ENCODE measurements at places on chromosomes 1 and 21.

DNA sequence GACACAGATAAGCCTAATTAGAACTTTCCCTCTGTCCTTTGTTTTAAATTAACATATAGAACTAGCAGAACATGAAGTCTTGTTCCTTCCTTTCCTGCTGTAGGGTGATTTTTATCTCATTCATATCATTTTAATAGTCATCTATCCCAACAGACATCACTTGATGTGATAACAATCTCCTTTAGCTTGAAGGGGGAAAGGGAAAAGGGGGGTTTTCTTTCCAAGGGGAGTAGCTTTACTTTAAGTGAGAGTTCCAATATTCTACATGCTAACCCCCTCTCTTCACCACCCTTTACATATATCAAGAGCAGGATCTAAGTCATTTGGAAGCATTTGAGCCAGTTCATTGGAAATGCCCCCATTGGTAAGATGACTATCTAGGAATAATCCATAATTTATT lies 241.9 kb downstream of the HHIPL2 start:
- DNase-seq: no peak

- DNase-seq: no peak
These were observed 468.5 kb downstream of the PCP4 start for GRCh38 chr21:40335704-40336103.

- DNase-seq: no peak
These were observed 3.6 kb downstream of the KIAA0040 start for GRCh38 chr1:175188936-175189335.

DNA sequence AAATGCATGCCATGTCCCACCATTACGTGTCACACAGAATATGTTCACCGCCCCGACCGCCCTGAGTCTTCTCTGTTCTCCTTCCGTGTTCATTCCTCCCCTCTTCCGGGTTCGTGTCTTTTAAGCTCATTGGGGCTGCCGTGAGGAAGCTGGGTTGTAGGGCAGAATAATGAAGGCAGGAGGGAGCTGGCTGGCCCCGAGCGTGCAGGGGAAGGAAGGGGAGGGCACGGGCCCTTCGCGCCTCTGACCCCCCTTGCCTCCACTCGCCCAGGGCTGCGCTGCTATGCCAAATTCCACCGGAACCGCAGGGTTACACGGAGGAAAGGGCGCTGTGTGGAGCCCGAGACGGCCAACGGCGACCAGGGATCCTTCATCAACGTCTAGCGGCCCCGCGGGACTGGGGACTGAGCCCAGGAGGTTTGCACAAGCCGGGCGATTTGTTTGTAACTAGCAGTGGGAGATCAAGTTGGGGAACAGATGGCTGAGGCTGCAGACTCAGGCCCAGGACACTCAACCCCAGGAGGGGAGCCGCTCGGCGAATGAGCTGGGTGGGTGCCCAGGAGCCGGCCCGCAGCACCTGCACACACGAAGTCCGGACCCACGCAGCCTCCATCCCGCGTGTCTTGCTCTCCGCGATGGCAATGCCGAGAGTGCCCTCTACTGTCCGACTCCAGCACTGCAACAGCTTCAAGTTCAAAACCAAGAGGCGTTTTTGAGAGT lies 16.5 kb upstream of the AGTRAP start:
- DNase-seq: no peak

DNA sequence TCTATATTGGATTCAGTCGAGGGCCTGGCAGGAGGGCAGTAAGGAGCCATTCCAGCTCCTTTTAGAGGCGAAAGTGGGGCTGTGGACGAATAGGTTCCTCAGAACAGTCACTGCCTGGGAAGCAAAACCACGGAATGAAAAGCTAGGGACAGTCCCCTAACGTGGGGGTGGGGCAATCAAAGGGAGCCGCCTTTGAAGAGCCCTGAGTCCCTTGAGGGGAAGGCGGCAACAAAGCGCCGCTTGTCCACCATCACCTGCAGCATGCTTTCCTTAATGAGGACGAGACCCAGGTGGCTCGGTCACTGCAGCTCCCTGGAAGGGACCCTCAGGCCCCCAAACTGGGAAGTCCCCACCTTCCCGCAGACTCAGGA lies 184.7 kb downstream of the ETS2 start:
- no peak for DNase-seq

- no peak for DNase-seq
These were observed 6.1 kb upstream of the MASP2 start for GRCh38 chr1:11052839-11053757.

GRCh38 chr1:21952786-21953520 lies 15.8 kb upstream of the HSPG2 start:
- DNase-seq: no peak

- no peak for DNase-seq
These were observed 9.0 kb downstream of the PRDX1 start for GRCh38 chr1:45512641-45513054.

DNA sequence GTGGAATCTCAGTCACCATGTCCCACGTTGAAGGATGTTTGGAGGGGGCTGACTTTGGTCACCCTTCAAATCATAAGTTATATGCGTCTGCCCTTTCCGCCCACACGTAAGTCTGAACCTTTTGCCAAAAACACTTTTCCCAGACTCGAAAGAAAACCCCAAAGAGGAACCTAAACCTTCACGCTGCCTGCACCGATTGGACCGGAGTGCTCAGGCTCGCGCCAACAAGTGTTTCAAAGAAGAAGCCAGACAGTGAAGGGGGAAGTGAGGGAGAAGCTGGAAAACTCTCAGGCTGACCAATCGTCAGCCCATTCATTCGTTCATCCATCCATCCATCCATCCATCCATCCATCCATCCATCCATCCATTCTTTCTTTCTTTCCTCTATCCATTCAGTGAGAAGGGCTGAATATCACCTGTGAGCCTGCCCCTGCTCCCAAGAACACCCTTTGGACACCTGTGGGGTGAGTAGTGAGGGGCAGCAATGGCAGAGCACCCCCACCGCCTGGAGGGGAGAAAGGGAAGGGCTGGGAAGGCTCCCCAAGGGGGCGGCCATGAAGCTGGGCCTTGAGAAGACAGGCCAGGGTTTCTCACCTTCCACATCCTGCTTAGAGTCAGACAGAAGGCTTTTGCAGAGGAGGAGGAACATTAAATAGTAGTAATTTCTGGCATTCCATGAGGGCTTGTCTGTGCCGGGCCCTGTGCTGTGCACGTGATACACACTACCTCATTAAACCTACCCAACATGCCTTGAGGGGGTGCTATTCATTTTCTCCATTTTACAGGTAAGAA lies 27.1 kb upstream of the RUNX3 start:
- no peak for DNase-seq

DNA sequence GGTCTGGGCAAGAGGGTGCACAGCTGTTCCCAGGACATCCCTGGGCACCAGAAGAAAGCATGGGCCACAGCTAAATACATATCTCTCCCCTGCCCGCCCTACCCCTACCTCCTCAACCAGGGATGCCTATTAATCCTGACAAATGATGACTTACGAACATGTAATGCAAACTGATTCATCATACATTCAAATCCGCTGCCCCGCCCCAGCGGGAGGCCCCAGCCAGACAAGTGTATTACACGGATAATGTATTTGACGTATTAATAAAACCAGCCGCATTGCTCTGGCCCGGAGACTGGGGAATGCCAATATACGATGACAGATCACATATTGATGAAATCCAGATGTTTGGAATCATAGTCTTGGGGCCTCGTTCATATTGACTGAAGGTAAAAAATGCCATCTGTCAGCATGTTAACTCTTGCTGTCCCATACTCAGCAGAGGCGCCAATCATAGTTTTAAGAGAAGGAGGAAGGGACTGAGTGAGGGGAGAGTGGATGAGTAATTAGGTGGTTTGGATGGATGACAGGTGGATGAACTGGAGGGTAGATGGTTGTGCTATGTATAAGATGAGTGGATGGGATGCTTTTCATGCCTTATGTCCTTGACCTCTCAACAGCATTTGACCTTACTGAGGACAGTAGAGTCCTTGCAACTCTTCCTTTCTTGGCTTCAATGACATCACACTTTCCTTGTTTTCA lies 68.2 kb downstream of the TMEM53 start:
- no peak for DNase-seq

DNA sequence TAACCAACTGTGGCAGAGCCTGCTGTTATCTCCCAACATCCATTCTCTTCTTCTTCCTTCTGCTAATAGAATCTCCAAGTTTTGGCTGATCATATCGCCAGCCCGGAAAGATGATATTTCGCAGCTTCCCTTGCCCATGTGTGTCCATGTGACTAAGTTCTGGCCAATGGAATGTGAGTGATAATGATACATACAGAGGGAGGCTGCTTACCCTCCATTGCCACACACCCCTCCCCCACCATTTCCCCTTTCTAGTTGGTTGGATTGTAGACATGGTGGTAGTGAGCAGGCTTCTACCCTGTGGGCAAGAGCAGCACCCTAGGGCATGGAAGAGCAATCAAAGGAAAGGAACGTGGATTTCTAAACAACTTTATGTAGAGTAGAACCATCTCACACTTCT lies 48.8 kb downstream of the SLC9C2 start:
- no peak for DNase-seq

GRCh38 chr1:201911826-201912571 lies 23.3 kb downstream of the SHISA4 start:
- no peak for DNase-seq

DNA sequence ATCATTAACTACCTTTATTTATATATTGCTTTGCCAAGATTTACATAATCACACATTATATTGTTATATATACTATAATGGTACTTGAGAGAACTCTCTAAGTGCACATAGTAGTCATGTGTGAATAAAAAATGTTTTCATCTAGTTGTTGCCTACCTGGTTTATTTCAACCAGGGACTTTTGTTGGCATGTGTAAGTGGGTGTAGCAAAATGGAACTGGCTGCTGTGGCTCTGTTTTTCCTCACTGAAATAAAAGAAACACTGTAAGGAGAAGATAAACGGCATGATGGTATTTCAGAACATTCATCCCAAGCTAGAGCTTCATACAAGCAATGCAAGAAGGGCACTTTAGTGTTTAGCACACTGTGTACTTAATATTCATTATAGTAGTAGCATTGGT lies 14.9 kb downstream of the RBBP4 start:
- no peak for DNase-seq

DNA sequence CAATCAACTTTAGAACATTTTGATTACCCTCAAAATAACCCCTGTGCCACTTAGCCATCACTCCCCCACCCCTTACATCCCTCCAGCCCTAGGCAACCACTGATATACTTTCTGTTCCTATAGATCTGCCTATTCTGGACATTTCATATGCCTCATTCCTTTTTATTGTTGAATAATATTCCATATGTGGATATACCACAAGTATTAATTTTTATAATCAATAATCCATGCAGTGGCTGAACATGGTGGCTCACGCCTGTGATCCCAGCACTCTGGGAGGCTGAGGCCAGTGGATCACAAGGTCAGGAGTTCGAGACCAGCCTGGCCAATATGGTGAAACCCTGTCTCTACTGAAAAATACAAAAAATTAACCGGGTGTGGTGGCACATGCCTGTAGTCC lies 20.1 kb upstream of the MED18 start:
- no peak for DNase-seq

- no peak for DNase-seq
These were observed 18.7 kb upstream of the PTGFR start for GRCh38 chr1:78471890-78472620.

DNA sequence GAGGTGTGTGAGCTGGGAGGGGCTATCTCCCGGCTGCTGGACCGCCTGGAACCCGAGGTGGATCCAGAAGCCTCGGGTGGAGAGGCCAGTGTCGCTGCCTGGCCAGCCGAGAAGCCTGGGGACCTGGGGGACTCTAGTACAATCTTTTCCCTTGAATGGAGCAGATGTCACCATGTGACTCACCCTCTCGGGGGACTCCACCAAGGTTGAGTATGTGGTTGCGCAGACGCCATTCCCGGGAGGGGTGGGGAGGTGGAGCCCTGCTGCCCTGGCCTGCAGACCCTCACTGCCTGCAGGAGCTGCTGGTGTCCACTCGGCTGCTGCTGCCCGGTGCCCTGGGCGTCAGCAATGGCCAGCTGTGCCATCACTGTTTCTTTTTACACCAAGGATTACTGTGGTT lies 40.3 kb downstream of the TP73 start:
- DNase-seq: no peak

DNA sequence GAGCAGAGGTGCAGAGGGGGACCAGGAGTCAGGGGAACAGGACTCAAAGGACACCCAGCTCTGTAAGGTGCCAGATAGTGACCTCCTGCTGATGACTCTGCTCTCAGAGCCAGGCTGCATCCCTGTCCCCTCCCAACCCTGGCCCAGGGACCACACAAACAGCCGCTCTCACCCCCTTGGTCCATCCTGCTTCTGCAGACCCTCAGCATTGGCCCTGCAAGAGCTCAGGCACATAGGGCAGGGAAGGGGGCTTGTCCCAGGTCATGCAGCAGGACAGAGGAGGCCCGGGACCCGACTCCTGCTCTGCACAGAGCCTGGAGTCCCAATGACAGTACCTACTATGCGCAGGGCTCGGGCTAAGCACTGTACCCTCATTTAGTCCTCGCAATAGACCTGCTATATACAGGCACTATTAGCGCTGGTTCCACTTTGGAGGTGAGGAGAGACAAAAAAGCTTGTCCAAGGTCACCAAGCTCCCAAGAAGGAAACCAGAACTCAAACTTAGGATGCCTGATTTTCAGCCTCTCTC lies 15.7 kb downstream of the EPHA2 start:
- DNase-seq: no peak

- no peak for DNase-seq
These were observed 265.5 kb downstream of the ST6GALNAC3 start for GRCh38 chr1:76340056-76340455.

GRCh38 chr1:201205036-201205435 lies 14.4 kb downstream of the IGFN1 start:
- DNase-seq: no peak

DNA sequence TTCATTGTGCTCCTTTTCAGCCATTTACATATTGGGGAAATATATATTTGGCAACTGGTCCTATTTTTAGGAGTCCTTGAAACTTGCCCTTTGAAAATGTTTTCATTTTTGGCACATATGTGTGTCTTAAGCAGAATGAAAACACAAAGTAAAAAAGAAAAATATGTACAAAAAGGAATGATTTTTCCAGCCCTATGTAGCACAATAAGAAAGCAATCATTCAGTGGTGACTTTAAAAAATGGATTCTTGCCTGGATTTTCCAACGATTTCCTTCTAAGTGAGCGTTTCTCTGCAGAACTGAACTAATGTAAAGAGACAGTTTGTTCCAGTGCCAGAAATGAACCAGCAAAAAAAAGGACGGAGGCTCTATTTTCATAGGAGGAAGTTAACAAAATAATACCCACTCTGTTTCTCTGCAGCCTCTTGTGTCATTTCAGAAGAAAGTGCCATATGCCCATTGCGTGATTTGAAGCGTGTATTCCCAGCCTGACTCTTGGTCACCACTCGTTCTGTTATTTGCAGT lies 340.1 kb downstream of the SETD4 start:
- no peak for DNase-seq

- DNase-seq: no peak
These were observed 28.2 kb upstream of the ETS2 start for GRCh38 chr21:38777531-38777930.
